NCI-H187 (cell line): ENCODE measurements at places on chromosomes 7 and 10.

GRCh38 chr7:42082144-42082543 lies 154.9 kb downstream of the GLI3 start:
- DNase-seq: no peak

- DNase-seq: no peak
These were observed 108.8 kb downstream of the ABCA13 start for GRCh38 chr7:48280100-48280499.

- DNase-seq: no peak
These were observed 15.2 kb downstream of the RAB11FIP2 start for GRCh38 chr10:118031351-118032075.

- peak; percentile 89 for DNase-seq
These were observed at the start of gene LFNG for GRCh38 chr7:2519119-2519930. LFNG (plus strand) TSS chr7:2519774; CDS start chr7:2519862, 88 bp downstream.

GRCh38 chr7:151857866-151858450 lies 19.0 kb downstream of the PRKAG2 start:
- DNase-seq: no peak
